ENCODE measurements at places on chromosomes 4 and X. TPM values are rescaled to one million over a fixed set of nuclear protein-coding genes. Genes with fewer than 3 reads are reported as not detected.

The SPRY1 gene
- polyA plus RNA-seq = 191 TPM

The SPANXD gene
- not detected for polyA plus RNA-seq

The CLDN22 gene
- not detected for polyA plus RNA-seq

The MAPK10 gene
- polyA plus RNA-seq = 3.8 TPM

The PARM1 gene
- polyA plus RNA-seq = 9.5 TPM

The SULT1B1 gene
- 5.4 TPM for polyA plus RNA-seq

The SLC10A6 gene
- 4.0 TPM for polyA plus RNA-seq

The GLRB gene
- polyA plus RNA-seq = 5.2 TPM

The PAPSS1 gene
- 24.2 TPM for polyA plus RNA-seq

The SSX3 gene
- not detected for polyA plus RNA-seq

The CT45A3 gene
- not detected for polyA plus RNA-seq

The FAM133A gene
- not detected for polyA plus RNA-seq

The LINC00632 gene
- polyA plus RNA-seq = 1.1 TPM

The F8 gene
- polyA plus RNA-seq = 26.7 TPM

The ATP2B3 gene
- 0.02 TPM for polyA plus RNA-seq

The GAGE12J gene
- not detected for polyA plus RNA-seq

The ARHGAP36 gene
- polyA plus RNA-seq = not detected

The PGAM4 gene
- polyA plus RNA-seq = not detected

The GABRG1 gene
- not detected for polyA plus RNA-seq

The SCML1 gene
- polyA plus RNA-seq = 8.1 TPM

The NLGN3 gene
- polyA plus RNA-seq = 0.67 TPM

The ELOVL6 gene
- 13.8 TPM for polyA plus RNA-seq

The DAPP1 gene
- 1.2 TPM for polyA plus RNA-seq

The SPIN4 gene
- polyA plus RNA-seq = 0.83 TPM

The KLB gene
- 23.6 TPM for polyA plus RNA-seq

The TCEAL7 gene
- 2.0 TPM for polyA plus RNA-seq

The CDS1 gene
- 0.71 TPM for polyA plus RNA-seq

The VCX3B gene
- polyA plus RNA-seq = not detected

The CXorf65 gene
- polyA plus RNA-seq = not detected

The CT45A1 gene
- not detected for polyA plus RNA-seq

The SLC26A1 gene
- polyA plus RNA-seq = 0.11 TPM

The H2AZ1 gene
- polyA plus RNA-seq = 144 TPM

The LRIT3 gene
- polyA plus RNA-seq = 0.10 TPM

The PRPS1 gene
- polyA plus RNA-seq = 12.1 TPM

The SPP1 gene
- polyA plus RNA-seq = 23.4 TPM

The CLGN gene
- 0.10 TPM for polyA plus RNA-seq

The DYNLT3 gene
- 26.4 TPM for polyA plus RNA-seq

The CPE gene
- 71.2 TPM for polyA plus RNA-seq

The UVSSA gene
- 9.8 TPM for polyA plus RNA-seq

The ESX1 gene
- not detected for polyA plus RNA-seq

The FRAS1 gene
- 2.3 TPM for polyA plus RNA-seq

The AFF2 gene
- 2.0 TPM for polyA plus RNA-seq

The KLHL13 gene
- 1.1 TPM for polyA plus RNA-seq

The TMEM156 gene
- 0.28 TPM for polyA plus RNA-seq

The SYTL4 gene
- 8.0 TPM for polyA plus RNA-seq

The MOSPD2 gene
- polyA plus RNA-seq = 6.4 TPM

The MAGEA4 gene
- polyA plus RNA-seq = not detected

The SERPINA7 gene
- polyA plus RNA-seq = not detected

The EFHC2 gene
- 0.15 TPM for polyA plus RNA-seq
